ENCODE measurements at places on chromosomes 13 and 19. TPM values are rescaled to one million over a fixed set of nuclear protein-coding genes. Genes with fewer than 3 reads are reported as not detected.

GRCh38 chr19:44677019-44677811 is 5.9 kb downstream of the CEACAM19 start:
- no peaks in the 10 kb centered on the region for H3K27me3 ChIP-seq
- no peak for DNase-seq
- H3K36me3 ChIP-seq = no peaks in the 10 kb centered on the region
- H3K27ac ChIP-seq = no peak overlapping the region

SLC6A16 gene
- 68.5 TPM for total RNA-seq

- H3K27me3 ChIP-seq = no peaks in the 10 kb centered on the region
- DNase-seq = no peak
- no peak overlapping the region for H3K27ac ChIP-seq
- H3K4me1 ChIP-seq = peaks cover 30% of the 10 kb centered on the region
- H3K4me3 ChIP-seq = no peak overlapping the region
Observed at GRCh38 chr19:31352782-31353651, 3.8 kb upstream of the TSHZ3 start.

MBD3L1 gene
- not detected for total RNA-seq

DNA sequence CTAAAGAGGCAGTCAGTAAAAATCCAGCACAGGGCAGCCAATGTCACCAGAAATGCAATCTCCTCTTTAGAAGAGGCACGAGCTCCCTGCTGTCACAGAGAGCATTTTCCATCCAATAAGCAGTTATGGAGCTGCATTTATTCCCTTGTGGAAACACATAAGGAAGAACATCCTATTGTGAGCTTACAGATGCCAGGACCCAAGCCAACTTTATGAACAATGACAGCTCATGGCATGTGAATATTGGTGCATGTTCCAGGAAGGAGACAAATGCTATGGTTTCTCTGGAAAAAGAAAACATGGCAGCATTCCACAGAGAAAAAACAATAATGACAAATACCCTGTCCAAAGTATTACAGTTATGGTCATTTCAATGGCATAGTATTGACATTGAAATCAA is 955.6 kb downstream of the UQCRFS1 start:
- H3K36me3 ChIP-seq = no peaks in the 10 kb centered on the region
- no peaks in the 10 kb centered on the region for H3K4me1 ChIP-seq
- no peak overlapping the region for H3K4me3 ChIP-seq
- H3K27me3 ChIP-seq = no peaks in the 10 kb centered on the region
- DNase-seq = no peak

DNA sequence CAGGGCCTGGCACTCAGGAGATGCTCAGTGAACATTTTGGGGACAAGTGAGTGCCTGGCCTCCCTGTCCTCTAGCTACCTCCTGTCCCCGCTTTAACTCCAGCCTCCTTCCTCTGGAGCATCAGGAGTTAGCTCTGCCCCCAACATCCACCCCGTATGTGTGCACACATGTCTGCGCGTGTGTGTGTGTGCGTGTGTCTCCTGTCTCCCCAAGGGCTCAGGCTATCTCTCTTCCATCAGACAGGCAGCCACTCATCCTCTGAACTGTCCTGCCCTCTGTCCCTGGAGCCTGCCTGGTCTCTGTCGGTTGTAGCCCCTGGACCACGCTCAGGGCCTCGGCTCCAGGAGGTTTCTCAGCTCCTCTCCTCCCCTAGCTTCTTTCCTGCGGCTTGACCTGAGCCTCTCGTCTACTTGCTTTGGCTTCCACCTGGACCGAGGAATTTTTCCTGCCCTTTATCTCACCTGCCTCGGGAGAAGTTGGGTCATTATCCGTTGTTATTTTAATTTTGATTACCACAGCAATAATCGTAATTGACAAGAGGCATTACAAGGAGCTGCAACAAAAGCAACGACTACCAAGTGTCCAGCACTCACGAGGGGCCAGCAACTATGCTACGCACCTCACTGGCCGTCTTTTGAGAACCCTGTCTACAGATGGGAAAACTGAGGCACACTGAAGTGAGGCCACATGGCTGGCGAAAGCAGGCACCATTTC is 32.0 kb upstream of the ASF1B start:
- H3K4me3 ChIP-seq = no peak overlapping the region
- H3K27me3 ChIP-seq = no peaks in the 10 kb centered on the region
- DNase-seq = no peak
- H3K27ac ChIP-seq = no peak overlapping the region

DNA sequence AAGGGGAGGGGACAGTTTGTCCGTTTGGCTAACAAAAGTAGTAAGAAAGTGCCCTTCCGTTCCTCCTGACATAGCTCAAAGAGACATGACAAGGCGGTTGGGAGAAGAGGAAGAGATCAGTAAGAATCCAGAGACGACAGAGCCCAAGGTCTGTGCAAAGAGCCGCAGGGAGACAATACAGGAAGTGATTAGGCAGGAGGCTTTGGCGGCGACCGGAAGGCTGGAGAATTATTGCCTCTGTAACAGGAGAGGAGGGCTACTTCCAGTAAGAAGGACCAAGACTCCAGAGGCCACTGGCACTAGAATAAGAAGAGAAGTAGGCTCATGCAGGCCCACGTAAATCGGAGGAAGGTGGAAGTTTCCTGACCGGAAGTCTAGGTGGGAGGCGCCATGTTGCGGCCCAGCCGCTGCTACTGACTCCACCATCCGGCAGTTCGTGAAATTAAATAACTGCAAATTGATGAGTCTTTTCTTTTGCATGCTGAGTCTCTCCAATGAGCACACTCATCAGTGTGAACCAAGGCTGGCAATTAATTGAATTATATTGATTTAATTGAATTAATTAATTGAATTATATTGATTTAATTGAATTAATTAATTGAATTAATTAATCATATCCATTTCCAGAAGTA is 9.9 kb downstream of the RFX2 start:
- H3K4me3 ChIP-seq = peak overlapping the region; percentile 65
- H3K4me1 ChIP-seq = peaks cover 11% of the 10 kb centered on the region
- no peaks in the 10 kb centered on the region for H3K36me3 ChIP-seq
- H3K27ac ChIP-seq = peak overlapping the region; percentile 4
- peak; percentile 74 for DNase-seq

DNA sequence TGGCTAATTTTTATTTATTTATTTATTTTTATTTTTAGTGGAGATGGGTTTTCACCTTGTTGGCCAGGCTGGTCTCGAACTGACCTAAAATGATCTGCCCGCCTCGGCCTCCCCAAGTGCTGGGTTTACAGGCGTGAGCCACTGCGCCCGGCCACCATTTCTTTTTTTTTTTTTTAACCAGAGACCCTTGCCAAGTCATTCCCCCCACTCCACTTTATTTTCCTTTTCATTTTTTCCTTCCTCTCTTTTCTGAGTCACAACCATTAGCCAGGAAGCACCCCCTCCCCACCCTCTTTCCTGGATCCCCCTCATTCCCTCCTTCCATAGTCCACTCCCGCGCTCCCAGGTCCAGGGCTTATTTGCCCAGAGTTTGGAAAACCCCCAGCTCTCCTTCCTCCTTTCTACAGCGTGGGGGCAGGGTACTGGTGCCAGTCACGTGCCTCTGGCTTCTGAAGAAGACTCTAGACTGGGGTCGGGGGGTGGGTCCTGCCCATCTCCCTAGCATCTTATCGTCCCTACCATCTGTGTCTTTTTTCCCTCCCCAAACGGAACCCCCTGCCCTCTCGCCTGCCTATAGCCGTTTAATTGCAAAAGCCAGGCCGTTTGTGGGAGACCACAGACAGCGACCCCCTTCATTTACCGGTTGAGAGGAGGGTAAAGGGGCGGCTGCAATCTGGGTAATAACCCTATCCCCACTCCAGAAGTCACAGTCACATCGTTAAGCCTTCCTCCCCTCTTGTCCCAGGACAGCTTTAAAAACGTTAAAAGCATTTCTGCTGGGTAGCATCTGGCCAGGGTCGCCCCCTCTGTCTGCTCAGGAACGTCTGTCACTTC is 1.1 kb upstream of the CALR start:
- H3K27ac ChIP-seq = peak overlapping the region; percentile 61
- DNase-seq = peak; percentile 67
- peak overlapping the region; percentile 95 for H3K4me3 ChIP-seq
- H3K27me3 ChIP-seq = no peaks in the 10 kb centered on the region
- H3K4me1 ChIP-seq = peaks cover 65% of the 10 kb centered on the region

KLK11 gene
- total RNA-seq = not detected

DNA sequence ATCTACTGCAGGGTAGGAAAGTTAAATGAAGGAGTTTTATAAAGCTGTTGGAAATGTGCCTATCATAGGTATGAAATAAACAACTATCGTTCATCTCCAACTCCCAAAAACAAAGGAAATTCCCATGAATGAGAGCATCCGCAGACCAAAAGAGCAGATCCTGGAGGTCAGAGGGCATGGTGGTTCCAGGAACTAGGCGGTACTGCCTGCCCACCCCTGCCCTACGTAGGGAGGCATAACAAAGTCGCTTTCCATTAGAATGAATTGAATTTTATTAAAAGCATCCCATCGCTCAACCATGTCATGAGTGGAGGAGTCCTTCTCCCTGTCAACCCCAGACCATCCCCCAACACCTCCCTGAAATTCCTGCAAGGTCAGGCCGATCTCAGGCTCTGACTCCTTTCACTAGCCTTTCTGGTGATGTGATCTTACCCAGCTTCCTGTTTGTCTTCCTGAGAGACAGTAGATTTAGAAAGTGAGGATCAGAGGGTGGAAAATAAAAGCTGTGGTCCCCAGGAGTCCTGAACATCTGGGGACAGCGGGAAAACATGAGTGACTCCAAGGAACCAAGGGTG is at the start of gene CLEC4M:
Gene CLEC4M, plus strand, starts transcription at position 525 of the 575 bp plus-strand sequence. Its CDS starts 24 bp downstream, at position 549.
- no peak for DNase-seq
- H3K36me3 ChIP-seq = no peaks in the 10 kb centered on the region
- no peak within 1 kb of the TSS for H3K27ac ChIP-seq

- H3K27ac ChIP-seq = no peak overlapping the region
- no peak for DNase-seq
- H3K27me3 ChIP-seq = no peaks in the 10 kb centered on the region
- H3K4me1 ChIP-seq = no peaks in the 10 kb centered on the region
- H3K4me3 ChIP-seq = no peak overlapping the region
Observed at GRCh38 chr13:38590796-38591507, 95.9 kb upstream of the FREM2 start.

FFAR2 gene
- 0.15 TPM for total RNA-seq

MBD3L3 gene
- not detected for total RNA-seq

DNA sequence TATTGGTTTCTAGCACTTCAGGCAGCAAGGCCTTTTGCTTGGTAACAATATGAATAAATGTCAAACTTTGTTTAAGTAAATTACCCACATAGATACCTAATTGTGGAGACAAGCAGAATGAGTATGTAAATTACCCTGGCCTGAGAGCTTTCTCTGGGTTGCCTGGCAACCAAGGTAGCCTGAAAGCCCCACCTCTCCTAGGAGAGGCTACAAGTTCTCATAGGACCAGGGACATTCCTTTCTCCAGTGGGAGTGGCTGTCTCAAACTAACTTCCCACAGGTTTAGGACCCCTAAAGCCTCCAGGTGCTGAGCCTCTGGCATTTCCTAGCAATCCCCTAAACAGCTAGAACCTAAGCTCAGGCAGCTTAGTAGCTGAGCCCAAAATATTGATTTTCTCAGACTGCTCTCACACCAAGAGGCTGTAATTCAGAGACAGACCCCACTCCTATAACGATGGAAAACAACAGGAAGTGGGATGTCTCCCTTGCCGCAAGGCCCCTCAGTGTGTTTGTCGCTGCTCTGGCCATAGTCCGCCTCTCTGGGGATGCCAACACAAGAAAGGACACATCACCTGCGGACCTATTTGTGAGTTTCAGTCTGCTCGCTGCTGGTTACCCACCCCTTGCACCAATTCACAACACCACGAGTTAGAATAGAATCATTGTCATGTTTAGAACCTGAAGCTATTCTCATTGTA is 207.3 kb downstream of the DLEU7 start:
- peak; percentile 84 for DNase-seq
- H3K27me3 ChIP-seq = no peaks in the 10 kb centered on the region
- peaks cover 26% of the 10 kb centered on the region for H3K4me1 ChIP-seq
- peak overlapping the region; percentile 92 for H3K27ac ChIP-seq
- no peaks in the 10 kb centered on the region for H3K36me3 ChIP-seq

DNA sequence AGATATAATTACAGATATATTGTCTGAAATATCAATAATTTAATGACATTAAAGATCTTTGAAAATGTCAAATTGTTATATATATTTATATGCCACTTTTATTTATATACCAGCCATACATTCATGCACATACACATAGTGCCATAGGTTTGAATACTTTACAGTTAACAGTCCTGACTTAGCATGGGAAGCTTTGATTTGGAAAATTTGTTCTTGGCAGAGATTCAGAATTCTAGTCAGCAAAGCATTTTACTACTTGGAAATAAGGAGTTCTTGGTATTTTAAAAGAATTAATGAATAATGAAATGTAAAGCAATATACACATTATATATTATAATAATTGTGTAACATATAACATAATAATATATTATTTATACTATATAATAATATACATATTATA is 277.0 kb upstream of the PCDH20 start:
- H3K4me1 ChIP-seq = no peaks in the 10 kb centered on the region
- no peak overlapping the region for H3K27ac ChIP-seq
- no peaks in the 10 kb centered on the region for H3K27me3 ChIP-seq
- H3K36me3 ChIP-seq = no peaks in the 10 kb centered on the region

PPAN gene
- total RNA-seq = 80.5 TPM

RNF225 gene
- total RNA-seq = 0.49 TPM

DNA sequence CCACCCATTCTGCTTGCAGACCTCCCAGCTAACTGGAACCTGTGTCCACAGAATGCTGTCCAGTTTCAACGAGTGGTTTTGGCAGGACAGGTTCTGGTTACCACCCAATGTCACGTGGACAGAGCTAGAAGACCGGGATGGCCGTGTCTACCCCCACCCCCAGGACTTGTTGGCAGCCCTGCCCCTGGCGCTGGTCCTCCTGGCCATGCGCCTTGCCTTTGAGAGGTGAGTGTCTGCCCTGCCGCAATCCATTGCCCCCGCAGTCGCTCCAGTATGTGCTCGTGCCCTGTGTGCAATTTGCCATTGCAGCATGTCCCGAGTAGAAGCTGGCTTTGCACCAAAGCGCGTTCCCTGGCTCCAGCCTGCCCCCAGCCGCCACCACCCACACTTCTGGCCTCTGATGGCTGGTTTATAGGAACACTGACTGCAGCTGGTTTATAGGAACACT is 41.9 kb downstream of the CERS4 start:
- no peaks in the 10 kb centered on the region for H3K27me3 ChIP-seq
- peaks cover 7% of the 10 kb centered on the region for H3K4me1 ChIP-seq
- no peak for DNase-seq
- H3K36me3 ChIP-seq = peaks cover 2% of the 10 kb centered on the region
- H3K27ac ChIP-seq = no peak overlapping the region
- H3K4me3 ChIP-seq = no peak overlapping the region

DNA sequence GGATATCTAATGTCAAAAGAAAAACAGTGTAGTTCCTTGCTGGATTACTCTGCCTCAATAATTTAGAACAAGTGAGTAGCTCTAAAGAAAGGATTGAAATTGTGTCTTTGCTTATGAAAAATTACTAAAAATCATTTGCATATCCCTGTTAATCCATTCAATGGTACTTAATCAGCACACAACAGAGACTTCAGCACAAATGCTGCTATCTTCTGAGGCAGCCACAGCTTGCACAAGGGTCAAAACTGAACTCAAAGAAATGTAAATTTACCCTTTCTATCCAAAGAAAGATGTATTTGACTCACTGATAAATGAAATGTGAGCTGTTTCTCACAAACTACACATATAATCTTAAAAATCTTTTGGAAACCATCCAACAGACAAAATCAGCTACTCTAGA is 116.2 kb downstream of the LHFPL6 start:
- H3K27me3 ChIP-seq = no peaks in the 10 kb centered on the region
- no peak overlapping the region for H3K27ac ChIP-seq
- no peaks in the 10 kb centered on the region for H3K4me1 ChIP-seq

All from B cell (primary cell).